ENCODE measurements at places on chromosomes 2 and 18. TPM values are rescaled to one million over a fixed set of nuclear protein-coding genes. Genes with fewer than 3 reads are reported as not detected.

- no peak for DNase-seq
Observed at GRCh38 chr2:40230707-40231432, 221.0 kb downstream of the SLC8A1 start.

DNA sequence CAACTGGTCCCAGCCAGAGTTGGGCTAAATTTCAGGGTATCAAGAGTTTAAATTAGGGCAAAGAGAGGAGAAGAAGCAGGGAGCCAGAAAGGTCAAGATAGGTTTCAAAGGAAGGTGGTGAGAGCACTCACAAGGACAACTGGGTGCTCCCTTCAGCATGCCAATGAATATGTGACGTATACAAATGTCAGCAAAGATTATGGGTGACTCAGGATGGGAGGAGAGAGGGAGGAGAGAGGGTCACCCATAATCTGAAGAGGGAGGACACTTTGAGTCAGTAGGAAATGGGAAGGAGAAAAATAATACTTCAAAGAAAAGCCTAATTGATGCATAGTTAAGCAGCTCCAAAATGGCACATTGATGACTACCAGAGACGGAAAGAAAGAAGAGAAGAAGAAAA, 53.1 kb upstream of the ABCA12 start:
- DNase-seq: no peak

GRCh38 chr2:65057054-65057375, 799 bp downstream of the CEP68 start:
- no peak for DNase-seq

GRCh38 chr2:5519286-5519685, 172.9 kb upstream of the SOX11 start:
- no peak for DNase-seq

- no peak for DNase-seq
Observed at GRCh38 chr2:235940330-235940729, 227.9 kb downstream of the GBX2 start.

DNA sequence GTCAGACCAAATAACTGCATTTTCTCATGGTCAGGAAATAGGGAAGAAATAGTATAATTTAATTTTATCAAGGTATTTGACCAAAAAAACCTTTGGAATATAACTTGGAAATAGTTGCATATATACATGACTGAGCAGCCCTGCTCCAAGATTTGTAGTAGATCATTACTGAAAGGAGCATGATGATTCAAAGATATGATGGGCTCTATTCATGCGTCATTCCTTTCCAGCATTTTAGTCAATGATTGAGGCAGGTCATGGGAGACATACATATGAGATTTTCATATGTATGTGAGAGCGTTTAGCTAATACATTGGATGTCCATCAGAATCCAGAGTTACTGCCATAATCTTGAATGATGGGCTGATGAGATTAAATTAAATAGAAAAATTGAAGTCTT, 74.5 kb downstream of the CAB39 start:
- DNase-seq: no peak

DNA sequence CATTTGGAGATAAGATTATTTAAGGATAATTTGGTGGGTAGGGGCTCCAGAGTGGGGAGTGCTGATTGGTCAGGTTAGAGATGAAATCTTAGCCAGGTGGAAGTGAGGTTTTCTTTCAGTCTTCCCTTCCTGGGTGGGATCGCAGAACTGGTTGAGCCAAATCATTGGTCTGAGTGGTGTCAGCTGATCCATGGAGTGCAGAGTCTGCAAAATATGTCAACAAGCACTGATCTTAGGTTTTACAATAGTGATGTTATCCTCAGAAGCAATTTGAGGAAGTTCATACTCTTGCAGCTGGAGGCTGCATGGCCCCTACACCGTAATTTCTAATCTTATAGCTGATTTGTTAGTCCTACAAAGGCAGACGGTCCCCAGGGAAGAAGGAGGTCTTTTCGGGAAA, 1483.4 kb upstream of the ZEB2 start:
- DNase-seq: no peak

TUBA3E gene
- total RNA-seq: not detected

TXNDC2 gene
- not detected for total RNA-seq

C2orf72 gene
- total RNA-seq: not detected

SERPINB5 gene
- total RNA-seq: not detected
